Mesothelial cell of epicardium (in vitro differentiated cells): ENCODE measurements at places on chromosomes 5 and 9.

- no peak for DNase-seq
These were observed 8.9 kb upstream of the SPIN1 start for GRCh38 chr9:88379352-88379751.

- no peak for DNase-seq
These were observed 36.4 kb downstream of the PARP8 start for GRCh38 chr5:50702615-50703366.

- no peak for DNase-seq
These were observed 110.2 kb downstream of the NSG2 start for GRCh38 chr5:174155706-174156105.

DNA sequence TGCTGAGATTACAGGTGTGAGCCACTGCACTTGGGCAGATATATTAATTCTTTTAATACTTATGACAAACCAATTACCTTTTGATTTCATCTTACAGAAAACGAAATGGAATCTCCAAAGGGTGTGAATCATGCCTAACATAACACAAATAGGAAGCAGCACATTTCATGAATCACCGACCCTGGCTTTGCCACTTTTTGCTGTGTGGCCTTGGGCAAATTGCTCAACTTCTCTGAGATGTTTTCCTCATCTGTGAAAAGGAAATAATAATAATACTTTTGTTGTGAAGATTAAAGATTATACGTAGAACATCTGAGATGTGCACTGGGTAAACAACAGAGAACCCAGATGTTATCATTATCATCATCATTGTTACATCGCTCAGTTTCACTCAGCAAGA lies 50.7 kb upstream of the FREM1 start:
- no peak for DNase-seq

GRCh38 chr9:26770821-26771220 lies 121.8 kb downstream of the CAAP1 start:
- DNase-seq: no peak

DNA sequence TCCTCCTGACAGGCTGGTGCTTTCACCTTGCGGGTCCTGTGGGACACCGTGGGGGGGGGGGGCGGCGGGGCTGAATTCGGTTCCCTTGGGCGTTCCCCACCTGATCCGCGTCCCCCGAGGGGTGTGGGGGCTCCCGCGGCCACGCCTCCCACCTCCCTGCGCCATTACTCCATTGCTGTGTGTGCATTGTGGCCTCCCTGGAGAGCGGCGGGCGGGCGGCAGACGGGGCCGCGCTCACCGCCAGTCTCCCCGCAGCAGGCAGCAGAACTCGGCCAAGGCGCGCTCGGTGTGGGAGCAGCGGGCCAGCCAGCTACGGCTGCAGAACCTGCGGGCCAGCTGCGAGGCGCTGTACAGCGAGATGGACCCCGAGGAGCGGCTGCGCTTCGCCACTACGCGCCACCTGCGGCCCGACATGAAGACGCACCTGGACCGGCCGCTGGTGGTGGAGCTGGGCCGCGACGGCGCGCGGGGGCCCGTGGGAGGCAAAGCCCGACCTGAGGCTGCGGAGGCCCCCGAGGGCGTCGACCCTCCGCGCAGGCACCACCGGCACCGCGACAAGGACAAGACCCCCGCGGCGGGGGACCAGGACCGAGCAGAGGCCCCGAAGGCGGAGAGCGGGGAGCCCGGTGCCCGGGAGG lies 145.3 kb downstream of the CACNA1B start:
- no peak for DNase-seq

GRCh38 chr5:10779592-10779991 lies 18.6 kb upstream of the DAP start:
- DNase-seq: no peak

DNA sequence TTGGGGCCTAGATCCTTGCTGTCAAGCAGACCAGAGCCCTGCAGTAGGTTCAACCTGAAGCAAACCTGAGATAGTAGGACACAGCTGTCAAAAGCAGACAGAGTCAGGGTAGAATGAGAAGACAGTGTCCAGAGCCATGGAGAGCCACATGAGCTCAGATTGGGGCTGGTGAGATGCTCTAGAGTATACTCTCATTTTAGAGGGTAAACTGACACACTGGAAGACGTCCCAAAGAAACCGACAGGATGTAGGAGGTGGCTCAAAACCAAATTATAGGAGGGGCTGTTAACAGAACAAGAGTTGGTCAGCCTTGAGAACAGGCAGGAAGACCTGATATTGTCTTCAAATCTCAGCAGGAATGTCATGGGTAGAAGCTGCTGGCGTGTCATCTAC lies 11.5 kb downstream of the CCDC69 start:
- DNase-seq: no peak

DNA sequence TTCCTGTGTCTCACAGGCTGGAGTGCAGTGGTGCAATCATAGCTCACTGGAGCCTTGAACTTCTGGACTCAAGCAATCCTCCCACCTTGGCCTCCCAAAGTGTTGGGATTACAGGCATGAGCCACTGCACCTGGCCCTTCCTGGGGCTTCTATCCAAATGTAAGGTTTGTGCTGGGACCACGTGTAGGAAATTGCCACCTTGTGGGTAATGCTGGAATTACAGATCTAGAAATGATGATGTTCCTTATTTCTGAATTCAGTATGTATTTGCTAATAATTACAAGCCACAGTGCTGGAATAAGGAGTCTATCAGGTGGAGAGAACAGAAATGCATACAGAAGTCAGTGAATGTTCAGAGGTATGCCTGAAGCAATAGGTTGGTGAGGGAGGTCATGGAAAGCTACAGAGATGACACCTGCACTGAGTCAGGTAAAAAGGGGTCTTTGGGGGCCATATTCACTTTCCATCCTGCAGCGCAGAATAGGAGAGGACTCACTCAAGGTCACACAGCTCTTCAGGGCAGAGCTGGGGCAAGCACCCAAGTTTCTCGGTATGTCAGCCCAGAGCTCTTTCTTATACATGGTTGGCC lies 8.8 kb upstream of the IGFBPL1 start:
- DNase-seq: no peak

DNA sequence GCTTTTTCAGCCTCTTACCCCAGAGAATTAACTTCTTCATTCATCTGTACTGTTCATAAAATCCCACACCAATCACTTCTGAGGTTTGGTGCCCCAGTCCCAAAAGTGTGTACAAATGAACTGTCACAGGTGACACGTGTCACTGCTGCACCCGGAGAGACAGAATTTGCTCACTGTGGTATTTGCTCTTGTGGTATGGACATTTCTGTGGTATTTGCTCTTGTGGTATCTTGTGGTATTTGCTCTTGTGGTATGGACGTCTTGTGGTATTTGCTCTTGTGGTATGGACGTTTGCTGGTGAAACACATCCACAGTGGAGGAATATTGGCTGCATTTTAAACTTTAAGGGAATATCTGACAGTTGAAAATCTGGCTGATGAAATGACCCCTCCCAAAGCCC lies 214.9 kb upstream of the DAP start:
- DNase-seq: no peak
